ENCODE measurements at places on chromosomes 7 and 10.
A peak's percentile ranks its signal among the peaks of the same experiment; 100 is the strongest.

DNA sequence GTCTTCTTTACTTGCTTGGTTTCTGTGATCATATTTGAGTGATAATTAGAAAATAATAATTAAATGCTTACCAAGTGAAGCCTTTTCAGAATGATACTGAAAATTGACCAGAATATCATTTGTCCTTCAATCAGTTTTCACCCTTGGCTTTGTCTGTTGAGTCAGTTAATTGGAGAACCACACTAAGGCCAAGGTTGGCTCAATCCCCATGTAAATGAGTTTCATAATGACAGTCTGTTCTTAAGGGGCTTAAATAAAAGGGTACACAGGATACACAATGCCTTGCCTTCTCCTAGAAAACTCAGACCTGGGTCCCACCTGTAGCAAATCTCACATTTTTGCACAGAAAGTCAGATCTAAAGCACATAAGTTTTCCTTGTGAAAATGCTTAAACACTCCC is 31.3 kb upstream of the EGR2 start:
- no peak for DNase-seq

DNA sequence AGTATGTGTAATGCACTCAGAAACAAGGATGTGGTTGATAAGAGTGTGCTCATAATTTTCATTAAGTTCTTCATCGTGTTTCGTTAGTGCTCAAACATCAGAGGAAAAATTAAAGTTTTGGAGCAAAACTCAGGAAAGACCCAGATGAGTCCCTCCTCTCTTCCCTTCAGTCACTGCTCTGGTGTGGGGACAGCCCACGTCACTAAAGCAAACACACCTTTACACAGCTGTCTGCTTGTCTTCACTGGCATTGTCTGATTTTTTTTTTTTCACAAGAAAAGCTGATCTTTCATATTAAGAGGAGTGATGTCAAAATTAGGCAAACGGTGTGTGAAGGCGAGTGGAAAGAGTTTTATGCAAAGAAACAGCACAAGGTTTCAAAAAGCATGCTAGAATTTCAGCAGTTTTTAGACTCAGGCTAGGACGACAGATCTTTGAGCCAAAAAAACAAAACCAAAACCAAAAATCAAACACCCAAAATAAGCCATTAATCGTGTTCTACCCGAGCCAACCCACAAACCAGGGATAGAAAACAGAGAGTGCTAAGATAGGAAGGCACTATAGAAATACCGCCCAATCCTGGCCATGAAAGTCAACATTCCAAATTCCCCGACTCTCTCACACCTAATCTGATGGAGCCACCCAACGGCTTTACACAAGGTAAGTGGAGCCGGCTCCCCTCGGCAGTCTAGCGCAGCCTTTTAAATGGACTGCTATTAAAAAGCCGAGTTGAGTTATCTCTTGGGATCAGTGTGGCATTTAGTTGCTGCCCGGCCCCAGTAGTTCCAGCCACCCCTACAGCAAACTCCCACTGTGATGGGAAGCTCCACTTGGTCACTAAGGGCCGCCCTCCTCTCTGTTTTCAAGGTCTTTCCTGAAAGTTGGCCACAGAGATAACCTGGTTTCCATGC is 27.9 kb upstream of the GATA3 start:
- no peak for DNase-seq

- DNase-seq, result no peak
Measured at GRCh38 chr7:137545059-137545716, 201.7 kb upstream of the PTN start.

DNA sequence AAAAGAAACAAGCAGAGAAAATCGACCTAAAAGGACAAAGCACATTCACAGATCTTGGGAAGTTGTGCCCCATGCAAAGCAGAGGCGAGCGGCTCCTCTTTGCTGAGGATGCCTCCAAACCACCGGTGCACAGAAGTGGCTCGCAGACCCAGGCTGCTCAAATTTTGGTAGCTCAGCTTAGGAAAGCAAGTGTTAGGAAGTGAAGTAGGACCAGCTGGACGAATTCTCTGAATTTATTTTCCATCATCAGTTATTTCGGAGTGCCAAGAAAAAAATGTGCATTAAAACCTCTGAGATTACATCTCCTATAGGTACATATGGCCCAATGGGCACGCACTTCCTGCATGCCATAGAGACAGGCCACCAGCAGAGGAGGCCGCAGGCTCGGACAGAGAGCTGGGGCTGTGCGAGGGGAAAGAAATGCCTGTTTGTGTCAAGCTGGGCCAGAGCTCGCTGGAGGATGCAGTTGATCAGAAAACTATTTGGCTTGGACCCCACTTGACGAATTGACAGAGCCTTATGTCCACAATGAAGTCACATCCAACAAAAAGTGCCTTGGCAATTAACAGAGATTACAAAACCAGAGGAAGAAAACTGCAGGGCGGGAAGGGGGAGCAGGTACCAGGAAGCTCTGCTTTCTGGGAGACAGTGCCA is 122.3 kb upstream of the LYZL2 start:
- peak; percentile 41 for DNase-seq

- no peak for DNase-seq
Measured at GRCh38 chr7:114663502-114663901, 248.9 kb downstream of the FOXP2 start.

GRCh38 chr7:91526404-91526803 is 262.2 kb downstream of the FZD1 start:
- no peak for DNase-seq

GRCh38 chr10:75433216-75433615 is 1.8 kb downstream of the LRMDA start:
- DNase-seq, result no peak
